Stimulated activated CD8-positive, alpha-beta memory T cell treated with anti-CD3 and anti-CD28 coated beads, Interleukin-2, amount 100 ng/mL, for 1 hour (primary cell): ENCODE measurements at places on chromosomes 4 and X.

- no peak for DNase-seq
Measured at GRCh38 chrX:64894454-64895038, 81.7 kb downstream of the ZC4H2 start.

GRCh38 chr4:54332542-54332941 lies 103.4 kb downstream of the PDGFRA start:
- no peak for DNase-seq

DNA sequence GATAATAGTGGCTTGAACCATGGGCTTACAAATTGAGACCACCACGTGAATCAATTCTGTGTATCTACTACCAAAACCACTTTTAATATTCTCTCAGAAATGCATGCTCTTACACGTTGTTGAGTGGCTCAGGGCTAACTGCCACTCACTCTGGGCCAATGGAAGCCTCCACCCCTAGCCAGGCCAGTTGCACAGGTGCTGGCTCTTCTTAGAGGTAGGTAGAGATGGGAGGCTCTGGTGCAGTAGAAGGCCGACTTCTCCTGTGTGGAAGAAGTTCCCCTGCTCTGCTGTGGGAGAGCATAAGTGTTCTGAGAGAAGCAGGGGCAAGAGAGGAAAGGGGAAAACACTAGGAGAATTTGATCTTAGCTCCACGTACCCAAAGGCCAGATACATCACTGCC lies 25.0 kb upstream of the BBS12 start:
- DNase-seq = no peak

DNA sequence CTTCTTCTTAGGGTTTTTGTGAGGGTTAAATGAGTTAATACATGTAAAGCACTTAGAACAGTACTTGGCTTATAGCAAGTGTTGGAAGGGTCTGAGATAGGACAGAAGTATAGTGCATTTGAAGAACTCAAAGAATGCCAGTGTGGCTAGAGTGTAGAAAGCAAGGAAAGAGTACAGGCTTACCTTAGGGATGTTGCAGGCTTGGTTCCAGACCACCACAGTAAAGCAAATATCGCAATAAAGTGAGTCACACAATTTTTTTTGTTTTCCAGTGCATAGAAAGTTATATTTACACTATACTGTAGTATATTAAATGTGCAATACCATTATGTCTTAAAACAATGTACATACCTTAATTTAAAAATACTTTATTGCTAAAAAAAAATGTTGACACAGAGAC lies 41.3 kb downstream of the KIF4A start:
- DNase-seq = no peak

- no peak for DNase-seq
Measured at GRCh38 chrX:17643528-17643927, 93.8 kb upstream of the SCML1 start.

DNA sequence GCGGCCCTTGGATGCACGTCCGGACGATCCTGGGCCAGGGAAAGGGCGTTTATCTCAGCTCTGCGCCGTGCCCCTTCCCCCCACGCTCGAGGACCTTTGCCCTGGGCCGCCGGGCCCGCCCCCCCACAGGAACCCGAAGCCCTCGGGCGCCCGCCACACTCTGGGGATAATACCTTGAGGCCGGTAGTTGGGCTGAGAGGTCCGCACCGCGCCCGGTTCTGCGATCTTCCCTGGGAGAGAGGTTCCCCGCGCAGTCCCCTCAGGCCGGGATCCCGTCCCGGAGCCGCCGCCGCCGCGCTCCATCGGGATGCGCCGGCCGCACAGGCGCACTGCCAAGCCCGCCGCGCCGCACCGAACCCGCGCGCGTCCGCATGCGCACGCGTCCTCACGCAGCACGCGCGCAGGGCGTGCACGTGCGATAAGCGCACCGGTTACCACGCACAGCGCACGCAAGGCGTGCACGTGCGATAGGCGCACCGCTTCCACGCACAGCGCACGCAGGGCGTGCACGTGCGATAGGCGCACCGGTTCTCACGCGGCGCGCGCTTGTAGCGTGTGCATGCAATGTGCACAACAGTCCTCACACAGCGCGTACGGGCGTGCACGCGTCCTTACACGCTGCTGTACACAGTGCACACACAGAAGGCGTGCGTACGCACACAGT lies at the start of gene MAP7D2:
MAP7D2 (minus strand) TSS at position 331 of the 664 bp plus-strand sequence; CDS start at position 303, 28 bp downstream.
- DNase-seq = no peak

DNA sequence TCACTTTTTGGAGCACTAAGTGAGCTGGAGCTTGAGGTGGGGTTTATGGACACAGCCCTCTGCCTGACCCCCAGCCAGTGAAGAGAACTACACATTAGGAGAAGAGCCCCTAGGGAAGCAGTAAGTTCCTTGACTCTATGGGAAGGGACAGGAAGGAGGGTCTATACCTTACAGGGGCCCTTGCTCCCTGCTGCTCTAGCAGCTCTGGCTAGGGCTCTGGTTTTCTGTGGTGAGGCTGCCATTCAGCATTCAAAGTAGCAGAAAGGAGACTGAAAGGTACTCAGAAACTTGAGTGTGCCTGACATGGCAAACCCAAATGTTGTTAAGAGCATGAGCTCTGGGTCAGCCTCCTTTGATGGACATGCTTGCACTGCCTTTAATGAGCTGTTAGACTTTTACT lies 144.0 kb upstream of the KIT start:
- DNase-seq = no peak

DNA sequence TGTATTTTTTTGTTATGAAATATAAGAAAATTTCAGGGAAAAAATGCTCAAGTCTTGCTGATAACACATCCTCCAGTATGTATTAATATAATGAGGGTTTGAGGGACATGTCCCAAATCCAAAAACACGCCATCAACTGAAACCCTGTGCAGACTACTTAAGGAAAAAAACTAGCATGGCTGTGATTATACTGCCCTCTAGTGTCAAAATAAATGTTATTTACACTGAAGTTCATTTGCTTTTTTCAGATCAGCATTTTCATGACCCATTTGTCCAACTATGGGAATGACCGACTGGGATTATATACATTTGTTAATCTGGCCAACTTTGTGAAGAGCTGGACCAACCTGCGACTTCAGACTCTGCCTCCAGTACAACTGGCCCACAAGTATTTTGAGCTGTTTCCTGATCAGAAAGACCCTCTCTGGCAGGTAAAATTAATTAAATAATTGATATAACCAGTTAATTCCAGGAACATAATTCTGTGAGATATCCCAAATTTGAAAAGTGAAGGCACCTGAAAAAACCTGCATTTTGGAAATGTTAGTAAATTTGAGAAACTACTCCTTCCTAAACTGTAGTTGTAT lies 128.5 kb downstream of the PRSS12 start:
- no peak for DNase-seq

DNA sequence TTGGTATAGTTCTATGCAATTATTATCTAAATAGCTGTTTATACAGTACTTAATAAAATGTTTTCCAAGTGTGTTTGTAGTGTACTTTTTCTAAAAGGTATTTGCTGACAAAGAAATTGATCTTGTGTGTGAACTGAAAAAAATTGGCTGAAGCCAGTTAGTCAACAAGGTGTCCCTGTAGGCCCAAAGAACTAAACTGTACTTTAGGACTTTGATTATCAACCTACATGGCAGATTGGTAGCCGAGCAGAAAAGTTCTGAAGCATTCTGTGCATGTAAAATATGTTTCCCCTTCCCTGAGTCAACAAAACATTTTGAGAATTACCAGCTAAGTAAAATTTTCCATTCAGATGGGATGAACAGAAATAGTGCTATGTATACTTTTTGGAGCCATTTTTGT lies 21.0 kb downstream of the ADH5 start:
- DNase-seq = no peak

DNA sequence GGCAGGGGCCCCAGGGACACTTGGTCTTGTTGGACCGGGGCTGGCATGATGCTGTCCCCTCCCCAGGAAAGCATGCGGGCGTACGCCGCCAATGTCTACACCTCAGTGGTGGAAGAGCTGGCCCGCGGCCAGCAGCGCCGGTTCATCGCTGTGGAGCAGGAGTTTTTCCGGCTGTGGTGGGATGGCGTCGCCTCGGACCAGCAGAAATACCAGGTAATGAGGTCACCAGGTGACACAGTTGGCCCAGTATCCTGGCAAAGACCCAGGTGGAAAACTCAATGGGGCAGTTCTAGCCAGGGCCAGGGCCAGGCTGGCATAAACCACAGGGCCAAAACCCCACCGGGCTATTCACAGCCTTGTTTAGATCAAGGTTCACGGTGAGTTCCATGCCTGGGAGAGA lies 1.5 kb downstream of the MAN2B2 start:
- DNase-seq = no peak

- no peak for DNase-seq
Measured at GRCh38 chr4:130044788-130045531, 949.0 kb downstream of the C4orf33 start.

DNA sequence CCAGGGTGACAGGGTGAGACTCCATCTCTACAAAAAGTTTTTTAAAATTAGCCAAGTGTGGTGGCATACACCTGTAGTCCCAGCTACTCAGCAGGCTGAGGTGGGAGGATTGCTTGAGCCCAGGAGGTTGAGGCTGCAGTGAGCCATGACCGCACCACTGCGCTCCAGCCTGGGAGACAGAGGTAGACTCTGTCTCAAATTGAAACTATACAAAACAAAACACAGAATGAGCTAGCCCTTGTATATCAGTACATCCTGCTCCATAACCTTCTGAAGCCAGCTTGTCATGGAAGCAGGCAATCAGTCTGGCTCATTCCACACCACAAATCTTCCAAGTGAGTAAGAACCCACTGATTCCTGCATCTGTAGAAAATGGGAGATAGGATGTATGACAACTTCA lies 49.0 kb downstream of the CD99L2 start:
- DNase-seq = no peak

GRCh38 chrX:3378156-3378555 lies 31.7 kb upstream of the MXRA5 start:
- no peak for DNase-seq

- DNase-seq = no peak
Measured at GRCh38 chr4:107318078-107318477, 282.0 kb upstream of the DKK2 start.

- DNase-seq = no peak
Measured at GRCh38 chr4:79390890-79391289, 17.1 kb downstream of the GK2 start.

DNA sequence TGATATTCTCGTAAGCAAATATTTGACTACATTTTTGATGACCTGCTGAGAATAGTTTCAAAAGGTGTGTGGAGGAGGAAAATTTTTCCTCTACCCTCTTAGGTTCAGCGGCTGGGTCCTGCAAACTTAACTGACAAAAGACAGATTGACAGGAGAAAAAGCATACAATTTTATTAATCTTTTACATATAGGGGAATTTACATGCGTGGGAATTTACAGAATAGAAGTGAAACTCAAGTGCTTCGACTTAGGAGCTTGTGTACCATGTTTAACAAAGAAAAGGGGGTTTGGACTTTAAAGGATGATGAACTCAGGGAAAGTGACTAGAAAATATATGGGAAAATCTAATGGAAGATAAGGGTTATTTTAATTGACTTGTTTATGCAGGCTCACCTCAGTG lies 2.5 kb downstream of the HERC6 start:
- no peak for DNase-seq

DNA sequence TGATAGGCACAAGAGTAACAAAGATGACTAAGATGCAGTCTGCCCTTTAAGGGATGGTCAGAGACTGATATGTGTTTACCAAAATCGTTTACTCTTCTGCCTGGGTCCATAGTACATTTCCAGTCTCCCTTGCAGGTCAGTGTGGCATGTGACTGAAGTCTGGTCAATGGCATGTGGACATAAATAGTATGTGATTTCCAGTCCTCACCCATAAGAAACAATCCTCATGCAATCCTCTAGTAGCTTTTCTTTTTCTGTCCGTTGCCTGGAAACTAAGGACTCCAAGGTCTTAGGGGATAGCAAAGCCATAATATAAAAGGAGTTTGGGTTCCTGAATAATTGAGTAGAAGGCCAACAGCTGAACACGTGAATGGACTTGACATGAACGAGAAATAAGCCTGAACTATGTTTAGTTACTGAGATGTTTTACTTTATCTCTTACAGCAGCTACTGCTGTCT lies 1.1 kb downstream of the SLC9B2 start:
- no peak for DNase-seq

- no peak for DNase-seq
Measured at GRCh38 chrX:122269243-122269781, 914.8 kb upstream of the GRIA3 start.

GRCh38 chr4:144223661-144224060 lies 83.1 kb upstream of the GYPA start:
- DNase-seq = no peak

- no peak for DNase-seq
Measured at GRCh38 chr4:2761035-2761923, 5.1 kb upstream of the TNIP2 start.

DNA sequence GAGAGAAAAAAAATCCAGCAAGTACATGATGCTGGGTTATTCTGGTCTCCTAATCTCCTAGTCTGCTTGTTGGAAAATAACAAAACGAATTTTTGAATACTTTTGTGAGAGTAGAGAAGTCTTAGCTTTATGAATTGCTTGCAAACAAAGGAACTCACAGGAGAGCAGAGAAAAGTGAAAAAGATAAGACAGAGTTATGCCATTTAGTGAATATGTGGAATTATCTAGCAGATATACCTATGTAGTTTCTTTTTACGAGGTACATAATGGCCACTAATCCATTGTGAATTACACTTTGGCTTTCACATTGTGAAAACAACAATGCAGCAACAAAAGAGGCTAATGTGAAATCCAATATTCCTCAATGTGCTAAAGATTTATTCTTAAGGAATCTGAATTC lies 226.7 kb downstream of the NDST4 start:
- DNase-seq = no peak

DNA sequence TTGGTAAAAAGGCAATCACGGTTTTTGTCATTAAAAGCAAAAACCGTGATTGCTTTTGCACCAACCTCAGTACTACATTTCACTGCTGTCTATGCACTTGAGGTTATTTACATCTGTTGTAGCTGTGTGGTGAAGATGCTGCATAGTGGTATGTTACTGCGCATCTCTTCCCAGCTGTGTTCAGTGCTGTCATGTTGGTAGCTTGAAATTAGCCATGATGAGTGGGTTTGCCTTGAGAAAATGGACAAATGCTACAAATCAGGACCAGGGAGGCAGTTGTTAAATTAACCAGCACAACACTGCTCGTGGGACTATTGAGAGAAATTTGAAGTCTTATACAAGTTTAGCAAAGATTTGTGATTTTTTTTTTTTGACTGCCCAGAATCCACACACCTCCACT lies 2.2 kb upstream of the SMIM43 start:
- no peak for DNase-seq

DNA sequence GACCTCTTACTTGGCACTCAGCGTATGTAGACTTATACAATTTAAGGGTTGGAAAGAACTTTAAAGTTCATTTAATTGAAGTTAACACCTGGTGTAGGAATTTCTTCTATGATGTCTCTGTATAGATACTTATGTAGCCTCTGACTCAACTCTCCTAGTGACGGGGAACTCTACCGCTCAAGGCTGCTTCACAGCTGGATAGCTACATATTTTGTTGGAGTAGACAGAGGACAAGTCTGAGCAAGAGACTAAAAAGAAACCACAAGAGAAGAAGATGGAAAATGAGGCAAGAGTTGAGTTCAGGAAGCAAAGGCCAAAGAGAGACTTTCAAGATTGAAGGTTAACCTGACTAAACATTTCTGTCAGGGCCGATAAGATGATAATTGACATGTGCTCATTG lies 52.6 kb downstream of the GPR50 start:
- no peak for DNase-seq

- no peak for DNase-seq
Measured at GRCh38 chr4:67884701-67885100, 899 bp upstream of the TMPRSS11D start.

GRCh38 chrX:150902434-150903109 lies 4.1 kb upstream of the CD99L2 start:
- no peak for DNase-seq
